ENCODE measurements at places on chromosomes 5 and 9.

- no peak for DNase-seq
These were observed 118.3 kb downstream of the PIK3R1 start for GRCh38 chr5:68333649-68334552.

- no peak for DNase-seq
These were observed 2.8 kb downstream of the ELAVL2 start for GRCh38 chr9:23823269-23823668.

GRCh38 chr9:95494022-95494415 lies 22.8 kb downstream of the PTCH1 start:
- no peak for DNase-seq

- no peak for DNase-seq
These were observed 165.4 kb downstream of the GOLPH3 start for GRCh38 chr5:32008746-32009145.

GRCh38 chr5:179427032-179427675 lies 81.9 kb upstream of the ADAMTS2 start:
- no peak for DNase-seq

- DNase-seq = no peak
These were observed 252.3 kb downstream of the FANCC start for GRCh38 chr9:95065224-95065623.

DNA sequence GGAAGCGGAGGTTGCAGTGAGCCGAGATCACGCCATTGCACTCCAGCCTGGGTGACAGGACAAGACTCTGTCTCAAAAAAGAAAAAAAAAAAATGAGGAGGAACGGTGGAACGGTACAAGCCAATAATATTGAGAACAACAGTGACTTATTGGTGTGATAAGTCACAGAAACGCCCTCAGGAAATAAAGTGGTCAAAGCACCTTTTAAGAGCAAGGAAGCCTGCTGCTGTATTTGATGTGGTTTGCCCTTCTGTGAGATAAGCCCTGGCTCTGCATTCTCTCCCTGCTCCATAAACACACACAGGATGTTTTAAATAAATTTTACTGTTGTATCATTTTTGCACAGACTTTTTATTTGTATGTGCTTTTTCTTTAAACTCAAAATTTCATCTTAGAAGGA lies 269.9 kb upstream of the MSX2 start:
- no peak for DNase-seq

- no peak for DNase-seq
These were observed 81.3 kb downstream of the OXCT1 start for GRCh38 chr5:41788941-41789368.

GRCh38 chr5:6159832-6160430 lies 218.4 kb downstream of the MED10 start:
- no peak for DNase-seq

- DNase-seq = no peak
These were observed 509 bp downstream of the LVRN start for GRCh38 chr5:115962565-115963402.

DNA sequence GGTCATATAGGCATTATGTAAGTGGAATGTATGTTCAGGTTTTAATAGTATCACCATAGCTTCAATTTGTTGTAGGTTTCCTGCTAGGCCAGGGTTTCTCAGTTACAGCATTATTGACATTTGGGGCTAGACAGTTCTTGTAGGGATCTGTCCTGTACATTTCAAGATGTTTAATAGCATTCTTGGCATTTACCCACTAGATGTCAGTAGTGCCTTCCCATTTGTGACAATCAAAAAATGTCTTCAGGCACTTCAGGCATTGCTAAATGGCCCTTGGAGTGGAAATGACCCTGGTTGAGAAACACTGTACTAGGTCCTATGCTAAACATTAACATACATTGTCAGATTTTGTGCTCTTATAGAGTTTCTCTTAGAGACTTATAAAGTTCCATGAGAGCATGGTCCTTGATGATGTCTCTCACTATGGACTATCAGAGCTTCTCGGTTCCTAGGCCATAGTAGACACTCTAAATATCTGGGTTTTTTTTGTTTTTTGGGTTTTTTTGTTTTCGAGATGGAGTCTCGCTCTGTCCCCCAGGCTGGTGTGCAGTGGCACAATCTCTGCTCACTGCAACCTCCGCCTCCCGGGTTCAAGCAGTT lies 1.4 kb downstream of the KIF20A start:
- DNase-seq = peak; percentile 46

DNA sequence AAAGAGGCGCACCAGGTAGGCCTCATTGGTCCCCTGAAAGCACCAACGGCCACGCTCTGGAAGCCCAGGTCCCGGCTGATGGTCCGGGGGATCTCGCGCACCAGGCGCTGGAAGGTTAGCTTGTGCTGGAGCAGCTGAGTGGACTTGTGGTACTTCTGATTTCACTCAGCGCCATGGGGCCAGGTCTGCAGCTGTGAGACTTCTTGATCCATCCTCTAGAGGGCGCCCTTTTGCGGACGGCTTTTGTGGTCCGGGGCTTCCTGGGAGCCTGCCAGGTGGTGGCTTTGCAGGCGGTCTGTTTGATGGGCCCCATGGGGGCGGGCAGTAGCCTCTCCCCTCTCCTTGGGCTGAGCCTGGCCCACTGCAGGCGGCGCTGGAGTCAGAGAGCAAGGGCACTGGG lies 10.4 kb downstream of the TAF11L12 start:
- DNase-seq = no peak

DNA sequence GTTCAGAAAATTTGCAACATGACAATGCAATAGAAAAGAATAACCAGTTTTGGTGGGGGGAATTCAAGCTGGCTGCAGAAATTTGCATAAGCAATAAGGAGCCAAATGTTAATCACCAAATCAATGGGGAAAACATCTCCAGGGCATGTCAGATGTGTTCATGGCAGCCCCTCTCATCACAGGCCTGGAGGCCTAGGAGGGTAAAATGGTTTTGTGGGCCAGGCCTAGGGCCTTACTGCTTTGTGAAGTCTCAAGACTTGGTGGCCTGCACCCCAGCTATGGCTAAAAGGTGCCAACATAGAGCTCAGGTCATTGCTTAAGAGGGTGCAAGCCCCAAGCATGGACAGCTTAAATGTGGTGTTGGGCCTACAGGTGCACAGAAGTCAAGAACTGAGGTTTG lies 29.7 kb upstream of the SLC36A1 start:
- DNase-seq = no peak

DNA sequence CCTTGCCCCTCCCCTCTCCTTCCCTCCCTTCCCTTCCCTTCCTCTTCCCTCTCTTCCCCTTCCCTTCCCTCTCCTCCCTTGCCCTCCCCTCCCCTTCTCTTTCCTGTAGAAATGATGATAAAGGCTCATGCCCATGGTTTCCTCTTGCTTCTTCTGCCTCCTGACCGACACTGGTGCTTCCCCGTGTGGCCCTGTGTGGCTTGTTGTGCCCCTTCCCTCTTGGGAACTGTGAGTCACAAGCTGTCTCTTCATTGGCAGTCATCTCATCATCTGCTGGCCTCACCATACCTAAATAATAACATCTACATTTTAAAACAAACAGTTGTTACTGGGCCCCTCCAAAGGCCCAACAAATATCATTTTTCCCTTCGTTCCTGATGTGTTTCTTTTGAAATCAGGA lies 11.7 kb upstream of the CARNMT1 start:
- no peak for DNase-seq

DNA sequence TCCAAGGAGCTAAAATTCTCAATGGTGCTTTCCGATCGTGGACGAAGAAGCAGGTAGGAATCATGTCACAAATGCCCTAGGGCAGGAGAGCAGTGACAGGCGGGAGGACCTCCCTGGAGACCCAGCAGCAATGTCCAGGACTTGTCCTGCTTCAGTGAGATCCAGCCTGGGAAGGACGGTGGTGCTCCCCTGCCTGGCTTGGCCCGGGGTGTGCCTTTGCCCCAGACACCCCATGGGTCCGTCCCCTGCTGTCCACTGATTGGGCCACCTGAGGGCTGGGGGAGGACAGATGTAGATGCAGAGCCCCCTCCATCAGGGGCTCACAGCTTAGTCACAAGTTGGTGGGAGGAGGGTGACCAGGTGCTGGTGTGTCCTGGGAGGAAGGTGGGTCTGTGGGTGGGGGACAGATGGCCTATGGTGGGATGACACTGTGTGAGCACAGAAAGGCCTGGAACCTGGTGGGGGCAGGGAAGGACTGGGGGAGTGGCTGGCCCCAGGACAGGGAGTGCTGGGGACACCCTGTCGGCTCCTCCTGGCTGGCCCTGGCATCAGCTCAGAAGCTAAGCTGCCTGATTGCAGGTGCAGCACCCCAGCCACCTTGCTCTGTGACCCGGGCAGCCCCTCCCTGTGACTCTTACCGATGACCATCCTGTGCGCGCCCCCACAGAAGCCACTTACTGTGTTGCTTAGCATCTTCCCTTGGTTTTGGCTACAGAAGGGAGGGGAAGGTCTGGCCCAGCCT lies 82.0 kb downstream of the PHF2 start:
- no peak for DNase-seq

DNA sequence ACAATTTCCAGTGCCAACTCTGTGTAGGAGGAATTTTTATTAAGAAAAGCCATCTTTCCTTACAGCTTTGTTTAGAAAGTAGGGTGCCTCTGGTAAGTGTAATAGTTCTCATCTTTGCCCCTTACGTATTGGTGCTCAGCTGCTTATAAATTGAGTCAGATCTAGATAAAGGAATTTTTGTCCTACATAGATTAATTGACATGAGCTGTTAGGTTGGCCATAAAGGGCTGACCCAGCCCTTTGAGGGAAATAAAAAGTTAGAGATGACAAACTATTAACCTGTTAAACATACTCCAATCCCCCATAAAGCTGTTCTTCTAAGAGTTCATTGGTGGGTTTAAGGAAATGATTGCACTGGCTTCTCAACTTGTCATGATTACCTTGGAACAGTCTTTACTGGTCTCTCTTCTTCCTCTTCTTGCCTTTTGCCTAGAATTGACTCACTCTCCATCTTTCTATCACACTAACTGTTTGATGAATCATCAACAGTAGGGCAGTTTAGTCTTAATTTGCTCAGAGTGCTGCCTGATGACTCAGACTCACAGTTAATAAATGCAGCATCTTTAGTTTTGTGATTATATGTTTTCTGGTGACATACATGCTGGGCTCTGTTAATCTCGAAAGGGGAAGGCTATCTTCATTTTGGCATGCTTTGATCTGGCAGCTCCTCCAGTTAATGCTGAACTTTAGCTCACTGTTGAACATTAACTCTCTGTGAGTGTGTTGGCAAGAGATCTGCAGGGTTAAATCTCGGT lies 51.7 kb downstream of the ARHGAP26 start:
- no peak for DNase-seq

DNA sequence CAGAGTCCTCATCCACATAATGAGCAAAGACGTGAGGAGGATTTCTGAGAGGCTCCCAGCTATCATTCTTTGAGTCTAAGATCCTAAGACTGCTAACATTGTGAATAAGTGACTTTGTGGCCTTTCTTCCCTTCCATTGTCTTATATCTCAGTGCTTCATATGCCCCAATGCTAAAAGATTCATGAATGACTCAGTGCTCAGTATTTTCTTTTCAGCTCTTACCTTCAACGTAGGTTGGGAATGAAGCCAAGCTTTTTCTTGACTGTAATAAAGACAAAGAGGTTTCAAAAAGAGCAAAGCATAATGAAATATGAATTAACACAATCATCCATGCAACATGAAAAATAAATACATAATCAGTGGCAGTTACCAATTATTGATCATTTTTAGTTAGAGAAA lies 146.4 kb downstream of the ENTREP1 start:
- DNase-seq = no peak

- no peak for DNase-seq
These were observed 136.9 kb downstream of the PCSK5 start for GRCh38 chr9:76027416-76027815.

- DNase-seq = no peak
These were observed 26.0 kb upstream of the C9orf72 start for GRCh38 chr9:27599102-27599869.

DNA sequence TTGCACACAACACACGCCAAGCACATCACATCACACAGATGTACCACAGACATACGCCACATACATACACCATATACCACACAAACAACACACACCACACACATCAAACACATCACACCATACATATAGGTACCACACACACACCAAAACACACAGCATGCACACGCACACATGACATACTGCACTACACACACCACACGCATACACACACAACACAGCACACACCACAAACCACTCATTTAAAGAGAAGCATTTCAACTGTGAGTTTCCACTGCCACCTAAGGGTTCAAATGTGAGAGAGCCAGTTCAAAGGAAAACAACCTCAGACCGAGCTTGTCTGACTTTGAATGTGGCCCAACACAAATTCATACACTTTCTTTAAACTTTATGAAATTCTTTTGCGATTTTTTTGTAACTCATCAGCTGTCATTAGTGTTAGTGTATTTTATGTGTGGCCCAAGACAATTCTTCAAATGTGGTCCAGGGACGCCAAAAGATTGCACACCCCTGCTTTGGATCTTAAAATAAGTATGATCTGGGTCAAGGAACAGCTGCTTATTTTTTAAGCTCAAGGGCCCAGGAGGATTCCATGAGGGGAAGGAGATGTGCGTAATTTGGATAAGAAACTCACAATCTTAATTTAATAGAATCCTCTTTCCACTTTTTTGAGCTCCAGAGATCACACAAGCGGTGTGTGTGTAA lies 494.6 kb downstream of the GADD45G start:
- DNase-seq = no peak

GRCh38 chr5:15285901-15286583 lies 213.9 kb upstream of the FBXL7 start:
- DNase-seq = no peak

GRCh38 chr5:24525414-24525813 lies 119.4 kb downstream of the CDH10 start:
- no peak for DNase-seq

DNA sequence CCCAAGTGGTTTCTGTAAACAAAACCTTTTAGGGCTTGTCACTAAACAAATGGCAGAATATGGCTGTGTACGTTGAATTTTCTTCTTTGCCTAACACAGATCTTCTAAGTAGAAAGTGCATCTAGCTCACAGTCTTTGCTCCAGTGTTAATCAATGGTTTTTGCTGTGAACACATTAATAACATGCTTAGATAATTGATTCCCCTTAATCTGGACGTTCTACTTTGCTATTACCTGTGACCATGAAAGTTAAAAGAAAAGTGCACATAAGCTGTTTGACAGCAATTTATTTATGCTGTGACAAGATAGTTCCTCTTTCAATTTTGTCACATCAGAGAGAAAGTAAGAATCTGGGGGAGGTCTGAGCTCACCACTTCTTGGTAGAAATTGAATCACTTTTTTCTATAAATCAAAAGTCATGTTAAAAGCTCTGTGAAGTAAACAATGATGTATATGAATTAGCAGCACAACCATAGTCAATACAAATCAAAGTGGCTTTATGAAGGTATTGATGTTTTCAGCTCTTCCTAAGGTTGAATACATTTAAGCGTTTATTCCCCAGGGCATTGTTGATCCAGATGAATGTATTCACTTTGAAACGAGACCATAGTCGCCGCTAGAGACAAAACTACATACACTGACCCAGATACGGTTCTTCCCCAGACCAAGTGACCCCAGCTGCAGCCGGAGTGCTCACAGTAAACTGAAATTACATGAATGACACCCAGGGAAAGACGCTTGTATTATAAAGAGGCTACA lies 174.6 kb upstream of the ZNF608 start:
- DNase-seq = no peak

Data from GM12864 (cell line).